Mesothelial cell of epicardium (in vitro differentiated cells): ENCODE measurements at places on chromosomes 1 and 21. TPM values are rescaled to one million over a fixed set of nuclear protein-coding genes. Genes with fewer than 3 reads are reported as not detected.

Gene S100A9
- total RNA-seq, result 2.0 to 4.2 TPM (median 3.5 TPM) in 3 replicates

Gene C8A
- total RNA-seq, result not detected in 3 replicates

DNA sequence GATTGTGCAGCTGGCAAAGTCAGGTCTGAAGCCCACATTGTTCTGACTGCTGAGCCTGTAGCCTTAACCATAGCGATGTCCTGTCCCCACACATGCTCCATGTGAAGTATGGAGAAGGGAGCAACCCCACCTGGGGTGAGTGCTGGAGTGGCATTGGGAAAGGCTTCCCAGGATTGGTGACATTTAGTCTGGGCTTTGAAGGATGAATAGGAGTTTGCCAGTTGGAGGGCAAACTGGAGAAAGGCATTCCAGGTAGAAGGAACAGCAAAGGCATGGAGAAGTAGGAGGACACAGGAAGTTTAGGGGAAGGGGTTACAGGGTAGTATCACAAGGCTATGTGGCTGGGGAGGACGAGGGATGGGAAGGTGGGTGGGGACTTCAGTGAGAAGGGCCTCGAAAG, 7.3 kb upstream of the LDLRAP1 start:
- peaks cover 4% of the 10 kb centered on the region for H3K4me1 ChIP-seq
- no peak overlapping the region for H3K27ac ChIP-seq

DNA sequence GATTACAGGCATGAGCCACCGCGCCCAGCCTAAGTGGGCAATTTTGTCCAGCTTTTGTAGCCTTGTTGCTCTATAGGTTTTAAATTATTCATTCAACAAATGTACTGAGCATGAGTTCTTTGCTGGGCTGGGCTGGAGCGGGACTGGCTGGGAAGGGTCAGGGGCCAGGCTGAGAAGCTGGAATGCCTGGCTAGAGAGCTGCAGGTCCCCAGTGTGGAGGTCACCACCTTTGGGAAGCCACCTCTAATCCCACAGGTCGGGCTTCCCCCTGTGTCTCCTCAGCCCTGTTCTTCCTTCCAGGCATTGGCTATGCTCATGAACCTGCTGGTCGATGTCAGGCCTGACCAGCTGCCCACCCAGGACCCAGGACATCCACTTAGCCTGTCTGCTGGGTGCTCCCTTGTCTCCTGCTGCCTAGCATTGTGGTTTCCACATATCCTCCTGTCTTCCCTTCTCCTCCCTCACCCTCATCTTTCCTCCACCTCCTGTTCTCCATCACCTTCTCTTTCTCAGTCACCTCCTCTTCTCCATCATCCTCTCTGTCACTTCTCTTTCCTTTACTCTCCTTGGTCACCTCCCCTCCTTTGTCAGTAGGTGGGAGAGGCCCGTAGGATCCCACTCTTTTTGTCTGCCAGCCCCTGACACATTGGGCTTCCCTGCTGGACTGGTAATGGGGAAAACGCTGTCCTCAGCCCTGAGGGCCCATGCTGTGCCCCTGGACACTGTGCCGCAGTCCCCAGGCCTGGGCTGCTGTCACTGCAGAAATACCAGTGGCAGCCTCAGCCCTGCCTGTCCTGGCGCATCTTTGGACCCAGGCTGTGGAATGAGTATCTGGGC, 23.8 kb downstream of the SERINC2 start:
- H3K4me3 ChIP-seq, result no peak overlapping the region
- no peaks in the 10 kb centered on the region for H3K4me1 ChIP-seq
- DNase-seq, result no peak
- H3K27ac ChIP-seq, result no peak overlapping the region

DNA sequence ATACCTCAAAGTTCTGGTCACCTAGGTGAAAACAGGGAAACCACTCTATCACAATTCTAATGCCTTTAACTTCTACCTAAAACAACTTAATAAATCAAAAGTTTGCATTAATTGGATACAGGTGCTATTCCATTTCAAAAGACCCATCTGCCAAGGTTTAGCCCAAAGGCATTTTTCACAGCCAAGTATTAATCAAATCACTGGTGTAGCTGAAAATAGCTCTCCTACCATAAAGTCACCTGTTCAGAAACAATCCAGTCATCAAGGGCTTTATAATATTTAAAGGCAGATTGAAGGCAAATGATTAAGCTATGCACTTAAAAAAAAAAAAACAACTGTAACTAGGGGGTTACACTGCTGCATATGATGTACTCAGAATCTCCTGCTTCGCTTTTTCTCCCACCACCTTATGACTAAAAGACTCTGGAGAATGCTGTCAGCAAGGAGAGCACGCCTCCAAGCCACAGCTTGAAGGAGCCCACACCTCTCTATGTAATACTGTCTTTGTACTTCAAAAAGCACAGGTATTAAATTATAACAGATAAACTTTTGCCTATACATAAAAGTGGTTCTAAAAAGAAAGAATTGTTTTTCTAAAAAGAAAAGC, 20.5 kb downstream of the KIAA0319L start:
- DNase-seq, result no peak
- no peaks in the 10 kb centered on the region for H3K27me3 ChIP-seq
- no peak overlapping the region for H3K4me3 ChIP-seq
- H3K4me1 ChIP-seq, result peaks cover 55% of the 10 kb centered on the region
- peaks cover 7% of the 10 kb centered on the region for H3K36me3 ChIP-seq

- H3K36me3 ChIP-seq, result peaks cover 65% of the 10 kb centered on the region
- DNase-seq, result no peak
- peak overlapping the region; percentile 97 for H3K27ac ChIP-seq
- H3K4me1 ChIP-seq, result peaks cover 26% of the 10 kb centered on the region
- no peaks in the 10 kb centered on the region for H3K27me3 ChIP-seq
Measured at GRCh38 chr1:19165501-19165900, 44.6 kb downstream of the UBR4 start.

DNA sequence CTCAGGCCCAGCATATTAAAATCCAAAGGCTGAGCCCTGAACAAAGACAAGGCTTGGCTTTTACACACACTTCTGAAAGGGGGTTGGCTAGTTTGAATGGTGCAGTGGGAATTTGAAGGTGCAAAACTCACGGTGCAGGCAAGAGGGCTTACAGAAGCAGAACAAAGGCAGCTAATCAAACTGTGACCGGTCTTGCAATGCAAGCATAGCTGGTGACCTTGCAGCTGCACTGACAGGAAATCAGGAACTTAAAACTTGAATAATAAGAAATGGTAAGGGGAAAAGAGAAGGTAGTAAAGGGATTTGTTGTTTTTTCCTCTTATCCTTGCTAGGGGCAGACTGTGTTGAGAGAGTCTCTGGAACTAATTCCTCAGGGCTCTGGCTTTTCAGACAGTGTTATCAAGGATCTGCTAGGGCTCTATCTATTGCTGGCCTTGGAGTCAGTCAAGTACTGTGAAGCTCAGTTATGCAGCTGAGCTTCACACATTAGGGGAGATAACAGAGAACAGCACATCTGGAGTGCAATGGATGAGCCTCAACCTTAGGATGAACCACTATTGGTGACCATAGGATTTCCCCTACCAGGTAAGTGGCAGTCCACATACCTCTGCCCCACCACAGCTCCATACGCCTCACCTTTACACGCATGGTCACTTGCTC, 97.6 kb downstream of the PPIAL4G start:
- no peak overlapping the region for H3K4me3 ChIP-seq
- peaks cover 15% of the 10 kb centered on the region for H3K4me1 ChIP-seq
- H3K27me3 ChIP-seq, result peaks cover 7% of the 10 kb centered on the region
- DNase-seq, result no peak
- H3K36me3 ChIP-seq, result no peaks in the 10 kb centered on the region

DNA sequence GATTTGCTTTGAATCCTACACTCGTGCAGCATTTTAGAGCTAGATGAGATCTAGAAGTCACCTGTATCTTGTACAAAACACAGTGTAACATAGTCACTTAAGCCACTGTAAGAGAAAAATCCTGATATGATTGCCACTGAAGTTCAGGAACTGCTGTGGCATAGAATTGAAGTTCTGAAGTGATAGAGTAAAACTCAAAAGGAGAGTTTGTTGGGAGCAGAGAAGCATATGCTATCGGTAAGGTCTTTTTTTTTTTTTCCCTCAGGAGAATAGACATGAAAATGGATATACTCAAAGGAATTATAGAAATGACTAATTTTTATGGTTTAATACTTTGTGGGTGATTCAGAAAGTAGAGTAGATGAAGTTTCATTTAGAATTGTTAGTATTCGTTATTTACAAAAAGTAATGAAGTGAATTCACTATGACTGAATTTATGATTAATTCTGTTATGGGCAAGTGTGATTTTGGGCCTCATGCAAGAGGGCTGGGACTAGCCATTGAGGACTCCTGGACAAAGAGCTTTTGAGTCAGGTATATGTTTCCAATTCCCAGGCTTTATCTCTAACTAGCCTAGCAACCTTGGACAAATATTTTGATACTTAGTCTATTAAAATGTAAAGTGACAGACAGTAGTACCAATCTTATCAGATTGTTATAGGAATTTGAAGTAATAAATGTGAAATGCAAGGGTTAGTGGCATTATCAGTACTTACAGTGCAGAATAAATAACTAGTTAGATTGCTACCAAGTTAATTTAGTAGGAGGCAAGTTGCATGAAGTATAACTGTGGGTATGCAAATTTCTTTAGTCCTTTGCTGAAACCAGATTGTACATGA, 3.1 kb downstream of the KCTD3 start:
- peak overlapping the region; percentile 87 for H3K4me3 ChIP-seq
- peak overlapping the region; percentile 97 for H3K27ac ChIP-seq
- peaks cover 3% of the 10 kb centered on the region for H3K36me3 ChIP-seq
- peaks cover 46% of the 10 kb centered on the region for H3K4me1 ChIP-seq
- DNase-seq, result no peak

DNA sequence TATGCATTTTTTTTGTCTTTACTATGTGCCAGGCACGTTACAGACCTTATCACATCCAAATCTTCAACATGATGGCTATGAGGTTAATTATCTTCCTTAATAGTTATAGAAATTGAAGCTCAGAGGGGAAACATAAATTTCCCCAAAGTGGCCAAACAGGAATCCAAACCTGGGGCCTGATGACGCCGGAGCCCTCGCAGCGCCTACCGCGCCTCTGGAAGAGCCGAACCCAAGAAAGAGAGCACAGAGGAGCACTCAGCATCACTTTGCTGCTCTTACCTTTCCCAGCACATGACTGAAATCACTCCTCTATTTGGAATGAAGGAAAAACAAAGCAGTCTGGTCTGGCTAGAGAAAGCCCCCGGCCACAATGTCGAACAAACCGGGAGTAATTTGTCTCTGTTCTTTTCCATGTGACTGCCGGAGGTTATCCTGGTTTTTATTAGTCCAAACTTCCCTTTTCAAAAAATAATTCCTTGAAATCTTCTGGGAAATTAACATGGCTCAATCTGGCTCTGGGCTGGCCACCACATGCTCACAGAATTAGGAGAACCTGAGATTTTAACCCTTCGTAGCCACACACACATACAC, 195.5 kb downstream of the ADSS2 start:
- peaks cover 11% of the 10 kb centered on the region for H3K4me1 ChIP-seq
- DNase-seq, result no peak
- peak overlapping the region; percentile 11 for H3K4me3 ChIP-seq
- no peaks in the 10 kb centered on the region for H3K27me3 ChIP-seq
- peak overlapping the region; percentile 89 for H3K27ac ChIP-seq

DNA sequence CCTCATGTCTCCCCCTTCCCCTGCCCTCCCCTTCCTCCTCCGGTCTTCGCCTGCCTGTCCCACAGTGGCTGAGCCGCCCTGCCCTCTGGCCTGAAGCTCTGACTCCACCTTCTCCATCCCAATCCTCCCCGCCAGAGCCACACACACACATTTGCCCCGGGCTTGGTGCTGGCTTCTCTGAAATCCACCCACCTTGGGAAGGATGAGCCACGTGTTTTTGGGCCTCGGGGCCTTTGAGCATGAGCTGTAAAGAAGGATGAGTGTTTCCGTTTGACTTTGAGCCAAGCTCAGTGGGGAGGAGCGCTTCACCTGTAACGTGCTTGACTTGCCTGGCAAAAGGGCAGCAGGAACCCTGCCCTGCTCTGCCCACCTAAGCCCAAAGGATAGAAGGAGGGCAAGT, 295.1 kb downstream of the SIPA1L2 start:
- no peak overlapping the region for H3K4me3 ChIP-seq
- DNase-seq, result no peak
- H3K27me3 ChIP-seq, result peaks cover 4% of the 10 kb centered on the region
- H3K27ac ChIP-seq, result no peak overlapping the region
- peaks cover 15% of the 10 kb centered on the region for H3K4me1 ChIP-seq
- no peaks in the 10 kb centered on the region for H3K36me3 ChIP-seq

DNA sequence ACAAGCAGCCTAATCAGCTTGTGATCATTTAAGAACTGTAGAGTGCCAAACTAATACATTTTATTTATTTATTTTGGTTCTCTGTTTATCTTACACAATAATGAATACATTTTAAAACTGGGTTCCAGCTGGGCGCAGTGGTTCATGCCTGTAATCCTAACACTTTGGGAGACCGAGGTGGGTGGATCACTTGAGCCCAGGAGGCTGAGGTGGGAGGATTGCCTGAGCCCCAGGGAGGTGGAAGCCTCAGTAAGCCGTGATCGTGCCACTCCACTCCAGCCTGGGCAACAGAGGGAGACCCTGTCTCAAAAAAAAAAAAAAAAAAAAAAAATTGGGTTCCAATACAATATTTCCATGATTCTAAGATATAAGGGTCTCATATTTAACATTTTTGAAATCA, 9.2 kb downstream of the FBXO28 start:
- peaks cover 1% of the 10 kb centered on the region for H3K4me1 ChIP-seq
- DNase-seq, result no peak
- H3K27me3 ChIP-seq, result no peaks in the 10 kb centered on the region
- H3K27ac ChIP-seq, result no peak overlapping the region
- H3K36me3 ChIP-seq, result peaks cover 6% of the 10 kb centered on the region

DNA sequence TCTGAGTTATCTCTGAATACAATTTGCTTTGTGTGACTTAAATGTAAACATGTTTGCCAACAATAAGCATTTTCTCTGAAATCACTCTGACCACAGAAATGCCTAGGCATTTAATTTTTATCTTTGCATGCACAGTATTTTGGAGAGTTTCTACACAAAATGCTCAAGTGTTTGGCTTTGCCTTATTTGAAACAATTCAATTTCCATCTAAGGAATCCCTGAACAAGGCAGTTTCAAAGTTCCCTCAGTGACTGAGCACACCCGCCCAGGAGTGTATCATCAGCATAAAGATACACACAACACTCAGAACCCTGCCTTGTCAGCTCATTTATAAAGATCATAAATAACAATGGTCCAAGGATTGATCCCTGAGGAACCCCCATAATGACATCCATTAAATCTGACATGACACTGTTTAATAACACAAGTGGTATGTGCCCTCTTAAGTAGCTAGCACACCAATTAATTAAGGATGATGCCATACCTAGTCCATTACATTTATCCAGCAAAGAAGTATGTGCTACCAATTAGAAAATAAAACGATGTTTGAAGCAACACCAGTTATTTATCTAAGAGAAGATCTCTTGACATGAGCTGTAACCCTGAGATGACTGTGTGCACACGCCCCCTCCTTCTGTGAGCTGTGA, 585.8 kb downstream of the ADGRL2 start:
- H3K27ac ChIP-seq, result no peak overlapping the region
- H3K4me3 ChIP-seq, result no peak overlapping the region
- no peak for DNase-seq
- H3K36me3 ChIP-seq, result no peaks in the 10 kb centered on the region
- peaks cover 37% of the 10 kb centered on the region for H3K4me1 ChIP-seq
- no peaks in the 10 kb centered on the region for H3K27me3 ChIP-seq

DNA sequence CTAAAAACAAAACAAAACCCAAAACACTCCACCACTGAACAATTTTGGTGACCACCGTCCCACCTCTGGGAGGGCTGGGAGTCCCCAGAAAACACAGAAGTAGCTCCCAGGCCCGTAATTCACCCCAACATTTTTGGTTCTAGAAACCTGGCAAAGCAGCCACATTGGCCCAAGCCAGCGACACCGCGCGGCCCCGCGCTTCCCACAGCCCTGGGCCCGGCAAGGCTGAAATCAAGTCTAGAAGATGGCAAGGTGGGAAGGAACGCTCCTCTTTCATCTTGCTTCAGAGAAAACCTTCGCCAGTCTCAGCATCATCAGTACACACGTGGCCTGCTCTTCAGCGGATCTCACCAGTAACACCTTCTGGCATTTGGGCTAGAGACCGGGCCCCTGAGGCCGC, 35.9 kb upstream of the NID1 start:
- H3K4me1 ChIP-seq, result peaks cover 3% of the 10 kb centered on the region
- no peak for DNase-seq
